Uterus (tissue), 4 donors: ENCODE measurements at places on chromosomes 6 and 20. TPM values are rescaled to one million over a fixed set of nuclear protein-coding genes. Genes with fewer than 3 reads are reported as not detected.

C6orf58 gene
- total RNA-seq, result not detected

CSTF1 gene
- total RNA-seq, result 20.9 TPM

TRIM31 gene
- not detected for total RNA-seq

DLL1 gene
- 24.3 TPM for total RNA-seq

TNNC2 gene
- total RNA-seq, result not detected
